ENCODE measurements at places on chromosomes 4 and X.

DNA sequence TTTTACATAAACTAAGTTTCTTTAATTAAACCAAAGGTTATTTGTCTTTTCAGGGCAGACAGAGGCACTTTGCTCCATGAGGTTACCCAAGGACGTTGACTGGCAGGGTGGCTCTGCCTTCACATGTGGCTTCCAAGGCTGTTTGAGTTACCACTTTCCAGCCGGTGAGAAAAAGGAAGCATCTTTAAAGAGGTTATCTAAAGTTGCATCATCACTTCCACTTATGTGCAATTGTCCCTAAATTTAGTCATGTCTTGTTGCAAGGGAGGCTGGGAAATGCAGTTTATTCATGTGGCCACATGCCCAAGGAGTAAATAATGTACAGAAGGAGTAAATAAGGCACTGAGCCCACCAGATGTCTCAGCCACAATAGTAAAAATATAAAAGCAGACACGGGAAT, 29.0 kb upstream of the RAP1GDS1 start:
- no peak for DNase-seq

- DNase-seq = no peak
Observed at GRCh38 chrX:155857561-155857960, 23.6 kb upstream of the VAMP7 start.

DNA sequence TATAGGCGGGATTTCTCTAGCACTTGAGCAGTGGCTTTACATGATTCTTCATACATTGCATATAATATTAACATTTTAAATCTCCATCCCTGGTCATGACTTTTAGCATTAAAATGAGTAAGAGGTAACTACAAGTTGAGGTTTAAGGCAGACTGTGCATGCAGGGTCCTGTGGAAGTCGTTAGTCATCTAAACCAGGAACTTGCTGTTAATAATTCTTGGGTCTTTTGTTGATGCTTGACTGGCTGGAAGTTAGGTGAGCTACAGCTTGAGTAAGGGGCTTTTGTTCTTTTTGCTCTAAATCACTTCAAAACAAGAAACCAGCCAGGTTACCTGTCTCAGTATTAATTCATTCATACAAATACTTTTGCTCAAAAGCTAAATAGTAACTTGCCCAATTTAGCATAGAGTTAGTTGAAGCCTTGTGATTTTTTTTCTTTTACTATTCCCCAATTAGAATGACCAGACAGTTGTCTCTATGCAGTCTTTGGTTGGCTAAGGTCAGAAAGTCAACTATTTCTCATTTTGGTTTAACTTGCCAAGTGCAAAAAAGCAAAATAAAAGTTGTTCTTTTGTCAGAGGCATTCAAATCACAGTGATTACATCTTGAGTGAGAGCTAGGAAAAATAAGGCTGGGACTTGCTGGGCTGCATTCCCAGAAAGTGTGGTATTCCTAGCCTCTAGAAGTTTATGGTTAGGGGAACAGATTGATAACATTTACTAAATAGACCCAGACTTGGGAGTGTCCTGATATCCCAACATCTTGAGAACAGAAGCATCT, 516.9 kb downstream of the PDHA2 start:
- no peak for DNase-seq

- no peak for DNase-seq
Observed at GRCh38 chrX:74421740-74422352, 553 bp downstream of the SLC16A2 start.

GRCh38 chr4:74197080-74197479, 39.2 kb downstream of the MTHFD2L start:
- no peak for DNase-seq

All from activated CD4-positive, alpha-beta T cell treated with anti-CD3 and anti-CD28 coated beads, Interleukin-2, amount 10 ng/mL, durations not matched to agents 7 days and 5 days (primary cell).